ENCODE measurements at places on chromosomes 12 and 14. TPM values are rescaled to one million over a fixed set of nuclear protein-coding genes. Genes with fewer than 3 reads are reported as not detected.

GRCh38 chr12:62718762-62719426 is 216.1 kb downstream of the PPM1H start:
- H3K27me3 ChIP-seq = no peaks in the 10 kb centered on the region
- no peak overlapping the region for H3K4me3 ChIP-seq
- no peaks in the 10 kb centered on the region for H3K4me1 ChIP-seq
- H3K36me3 ChIP-seq = no peaks in the 10 kb centered on the region
- H3K27ac ChIP-seq = no peak overlapping the region

GRCh38 chr12:49032679-49033447 is 14.3 kb upstream of the PRKAG1 start:
- no peaks in the 10 kb centered on the region for H3K27me3 ChIP-seq
- no peak for DNase-seq
- H3K4me3 ChIP-seq = no peak overlapping the region

- no peaks in the 10 kb centered on the region for H3K27me3 ChIP-seq
- H3K36me3 ChIP-seq = no peaks in the 10 kb centered on the region
- no peak overlapping the region for H3K4me3 ChIP-seq
- H3K4me1 ChIP-seq = no peaks in the 10 kb centered on the region
- no peak overlapping the region for H3K27ac ChIP-seq
Measured at GRCh38 chr12:89927226-89927698, 218.6 kb upstream of the ATP2B1 start.

GRCh38 chr12:34403706-34404376 is 381.5 kb downstream of the ALG10 start:
- no peaks in the 10 kb centered on the region for H3K36me3 ChIP-seq
- H3K27me3 ChIP-seq = no peaks in the 10 kb centered on the region
- H3K4me1 ChIP-seq = no peaks in the 10 kb centered on the region

GRCh38 chr12:89179983-89180382 is 172.3 kb downstream of the DUSP6 start:
- H3K36me3 ChIP-seq = no peaks in the 10 kb centered on the region
- peak; percentile 82 for DNase-seq
- H3K4me3 ChIP-seq = no peak overlapping the region
- no peaks in the 10 kb centered on the region for H3K27me3 ChIP-seq
- no peaks in the 10 kb centered on the region for H3K4me1 ChIP-seq

- H3K36me3 ChIP-seq = no peaks in the 10 kb centered on the region
- H3K27me3 ChIP-seq = no peaks in the 10 kb centered on the region
- no peak overlapping the region for H3K27ac ChIP-seq
- DNase-seq = no peak
- H3K4me1 ChIP-seq = no peaks in the 10 kb centered on the region
Measured at GRCh38 chr12:28035500-28035899, 63.0 kb upstream of the PTHLH start.

DNA sequence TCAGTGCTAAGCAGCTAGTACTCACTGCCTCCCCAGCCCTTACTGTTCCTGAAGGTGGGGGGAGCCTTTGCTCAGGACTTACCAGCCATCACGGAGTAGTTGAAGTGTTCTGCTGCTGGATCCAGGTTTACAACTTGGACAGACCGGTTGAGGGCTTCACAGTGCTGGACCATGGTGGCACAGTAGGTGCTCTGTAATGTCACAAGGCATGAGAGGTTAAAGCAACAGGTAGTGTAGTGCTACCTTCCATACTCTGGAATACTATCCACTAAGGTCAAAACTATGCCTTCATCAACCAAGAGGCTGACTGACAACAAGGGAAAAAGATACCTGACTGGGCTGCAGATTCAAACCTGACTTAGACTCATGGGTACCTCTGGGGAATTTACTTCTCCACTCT is 3.0 kb downstream of the GPN3 start:
- no peak overlapping the region for H3K27ac ChIP-seq
- H3K36me3 ChIP-seq = no peaks in the 10 kb centered on the region
- H3K27me3 ChIP-seq = no peaks in the 10 kb centered on the region
- H3K4me1 ChIP-seq = no peaks in the 10 kb centered on the region
- DNase-seq = no peak

DNA sequence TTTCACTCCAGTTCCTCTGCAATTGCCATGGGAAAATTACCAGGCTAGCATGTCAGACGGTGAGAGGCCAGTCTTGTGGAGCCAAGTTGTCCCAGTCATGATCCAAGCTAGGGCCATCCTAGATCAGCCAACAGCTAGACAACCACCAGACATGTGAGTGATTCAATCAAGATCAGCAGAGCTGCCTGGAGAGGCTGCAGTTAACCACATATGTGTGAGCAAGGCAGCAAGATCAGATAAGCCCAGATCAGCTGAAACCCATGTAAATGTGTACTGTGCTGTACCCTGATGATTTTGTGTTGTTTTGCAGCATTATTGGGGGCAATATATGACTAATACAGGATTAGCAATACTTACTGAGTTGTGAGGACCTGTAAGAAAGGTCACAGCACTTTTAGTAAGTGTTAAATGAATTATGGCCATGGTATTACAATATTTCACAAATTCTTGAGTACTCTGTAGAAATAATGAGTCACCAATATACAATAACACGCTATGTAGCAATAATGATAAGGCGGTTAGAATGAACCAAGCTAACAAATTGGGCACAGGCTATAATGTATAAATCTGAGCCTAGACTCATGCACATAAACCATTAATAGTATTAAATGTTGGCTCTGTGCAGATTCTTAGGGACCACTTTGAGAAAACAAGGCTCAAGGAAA is 91.4 kb downstream of the SUDS3 start:
- no peak for DNase-seq
- H3K36me3 ChIP-seq = no peaks in the 10 kb centered on the region
- H3K27me3 ChIP-seq = no peaks in the 10 kb centered on the region
- no peaks in the 10 kb centered on the region for H3K4me1 ChIP-seq

DNA sequence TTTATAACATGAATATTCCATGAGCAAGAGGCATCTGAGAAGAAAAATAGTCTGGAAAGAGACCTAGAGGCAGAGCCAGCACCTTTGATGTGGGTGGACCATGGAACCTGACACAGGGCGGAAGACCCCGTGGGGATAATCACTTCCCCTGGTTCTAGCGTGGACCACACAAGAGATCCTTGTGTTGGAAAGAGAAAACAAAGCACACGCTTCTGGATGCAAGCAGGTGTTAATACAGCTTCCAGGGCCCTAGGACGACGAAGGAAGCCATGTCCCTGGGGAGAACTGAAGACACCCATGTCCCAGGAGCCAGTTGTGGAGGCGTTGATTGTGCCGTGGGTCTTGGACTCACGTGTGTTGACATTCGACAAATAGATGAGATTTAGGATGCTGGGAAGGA is 102.9 kb downstream of the ADGRD1 start:
- H3K4me3 ChIP-seq = no peak overlapping the region
- H3K27ac ChIP-seq = no peak overlapping the region
- no peaks in the 10 kb centered on the region for H3K4me1 ChIP-seq
- no peak for DNase-seq
- H3K36me3 ChIP-seq = no peaks in the 10 kb centered on the region

DNA sequence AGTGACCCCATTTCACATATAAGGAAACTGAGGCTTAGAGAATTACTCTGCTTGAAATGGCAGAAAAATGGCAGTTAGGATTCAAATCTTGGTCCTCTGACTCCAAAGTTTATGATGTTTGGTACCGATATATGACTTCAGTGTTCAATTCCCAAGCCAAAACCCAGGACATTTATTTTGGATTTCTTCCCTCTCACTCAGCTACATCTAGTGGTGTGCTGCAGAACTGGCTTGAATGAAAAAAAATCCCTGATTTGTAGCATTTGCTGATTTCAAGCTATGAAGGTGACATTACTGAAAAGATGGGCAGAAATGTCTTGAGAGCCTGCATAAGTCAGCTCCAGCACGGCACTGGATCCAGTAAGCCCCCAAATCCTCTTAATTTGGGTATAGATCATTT is 106.4 kb downstream of the EFCAB11 start:
- no peak overlapping the region for H3K27ac ChIP-seq
- H3K27me3 ChIP-seq = no peaks in the 10 kb centered on the region
- DNase-seq = no peak
- H3K36me3 ChIP-seq = no peaks in the 10 kb centered on the region

GRCh38 chr12:31732926-31733548 is 4.2 kb upstream of the AMN1 start:
- H3K4me3 ChIP-seq = no peak overlapping the region
- DNase-seq = peak; percentile 58
- peak overlapping the region; percentile 78 for H3K27ac ChIP-seq
- H3K4me1 ChIP-seq = no peaks in the 10 kb centered on the region
- H3K36me3 ChIP-seq = no peaks in the 10 kb centered on the region

DNA sequence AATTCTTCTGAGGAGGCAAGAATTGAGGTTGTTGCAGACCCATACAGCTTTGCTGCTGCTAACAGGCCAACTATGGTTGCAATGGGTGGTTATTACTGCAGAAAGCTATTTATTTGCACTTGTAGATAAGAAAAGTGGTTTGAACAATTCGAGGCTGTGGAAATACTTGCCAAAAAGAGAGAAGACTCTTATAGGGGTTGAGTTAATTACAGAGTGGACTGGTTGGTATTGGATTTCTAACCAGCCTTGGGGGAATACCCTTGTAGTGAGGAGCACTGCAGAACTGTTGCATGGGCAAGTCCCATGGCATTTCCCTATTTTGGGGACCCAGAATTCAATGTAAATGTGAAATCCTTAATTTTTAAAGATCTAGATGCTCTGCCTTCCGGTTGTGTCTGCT is 120.5 kb downstream of the KCNMB4 start:
- no peaks in the 10 kb centered on the region for H3K4me1 ChIP-seq
- H3K27ac ChIP-seq = no peak overlapping the region
- H3K36me3 ChIP-seq = no peaks in the 10 kb centered on the region

GRCh38 chr14:100429537-100429936 is 106.4 kb downstream of the SLC25A47 start:
- H3K4me3 ChIP-seq = no peak overlapping the region
- no peaks in the 10 kb centered on the region for H3K4me1 ChIP-seq
- no peak overlapping the region for H3K27ac ChIP-seq
- no peaks in the 10 kb centered on the region for H3K27me3 ChIP-seq
- DNase-seq = no peak
- H3K36me3 ChIP-seq = no peaks in the 10 kb centered on the region

DNA sequence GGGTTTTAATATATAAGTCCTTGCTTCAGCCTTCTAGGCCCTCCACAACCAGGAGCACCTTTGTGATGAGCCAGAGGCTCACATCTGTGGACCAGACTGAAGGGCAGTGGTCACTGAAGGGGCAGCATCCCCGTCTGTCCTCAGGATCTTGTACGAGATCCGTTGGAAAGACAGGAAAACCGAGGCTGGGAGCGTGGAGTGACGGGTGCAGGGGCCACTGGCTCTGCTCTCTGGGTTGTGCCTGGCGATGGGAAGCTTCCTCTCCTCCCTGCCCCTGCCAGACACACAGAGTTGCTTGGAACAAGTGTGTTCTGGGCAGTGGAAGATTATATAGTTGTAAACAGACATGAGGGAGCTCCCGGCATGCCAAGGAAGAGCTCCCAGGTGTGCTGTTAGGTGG is 48.0 kb downstream of the AACS start:
- no peaks in the 10 kb centered on the region for H3K36me3 ChIP-seq
- H3K4me3 ChIP-seq = no peak overlapping the region
- H3K27me3 ChIP-seq = no peaks in the 10 kb centered on the region
- H3K27ac ChIP-seq = no peak overlapping the region
- no peak for DNase-seq

DNA sequence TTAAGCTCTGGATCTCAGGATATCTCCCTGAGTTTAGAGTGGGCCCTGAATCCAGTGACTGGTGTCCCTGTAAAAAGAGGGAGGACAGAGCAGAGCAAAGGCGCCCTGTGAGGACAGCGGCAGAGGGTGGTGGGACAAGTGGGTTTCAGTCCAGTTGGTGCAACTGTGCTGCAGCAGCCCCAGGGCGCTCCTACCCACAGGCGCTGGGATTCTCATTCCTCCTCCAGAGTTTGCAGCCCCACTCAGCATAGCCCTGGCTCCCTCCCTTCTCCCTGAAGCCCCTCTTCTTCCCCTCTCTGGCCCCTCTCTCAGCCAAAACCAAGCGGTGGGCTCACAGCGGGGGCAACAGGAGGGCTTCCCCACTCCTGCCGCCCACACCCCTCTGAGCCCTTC is 1.6 kb downstream of the TMEM179 start:
- H3K36me3 ChIP-seq = no peaks in the 10 kb centered on the region
- no peak overlapping the region for H3K27ac ChIP-seq
- H3K27me3 ChIP-seq = peaks cover 13% of the 10 kb centered on the region

GRCh38 chr12:132219323-132219722 is 75.1 kb downstream of the NOC4L start:
- no peak for DNase-seq
- H3K4me1 ChIP-seq = no peaks in the 10 kb centered on the region
- H3K4me3 ChIP-seq = no peak overlapping the region
- H3K36me3 ChIP-seq = no peaks in the 10 kb centered on the region
- H3K27ac ChIP-seq = no peak overlapping the region
- peaks cover 3% of the 10 kb centered on the region for H3K27me3 ChIP-seq

DNA sequence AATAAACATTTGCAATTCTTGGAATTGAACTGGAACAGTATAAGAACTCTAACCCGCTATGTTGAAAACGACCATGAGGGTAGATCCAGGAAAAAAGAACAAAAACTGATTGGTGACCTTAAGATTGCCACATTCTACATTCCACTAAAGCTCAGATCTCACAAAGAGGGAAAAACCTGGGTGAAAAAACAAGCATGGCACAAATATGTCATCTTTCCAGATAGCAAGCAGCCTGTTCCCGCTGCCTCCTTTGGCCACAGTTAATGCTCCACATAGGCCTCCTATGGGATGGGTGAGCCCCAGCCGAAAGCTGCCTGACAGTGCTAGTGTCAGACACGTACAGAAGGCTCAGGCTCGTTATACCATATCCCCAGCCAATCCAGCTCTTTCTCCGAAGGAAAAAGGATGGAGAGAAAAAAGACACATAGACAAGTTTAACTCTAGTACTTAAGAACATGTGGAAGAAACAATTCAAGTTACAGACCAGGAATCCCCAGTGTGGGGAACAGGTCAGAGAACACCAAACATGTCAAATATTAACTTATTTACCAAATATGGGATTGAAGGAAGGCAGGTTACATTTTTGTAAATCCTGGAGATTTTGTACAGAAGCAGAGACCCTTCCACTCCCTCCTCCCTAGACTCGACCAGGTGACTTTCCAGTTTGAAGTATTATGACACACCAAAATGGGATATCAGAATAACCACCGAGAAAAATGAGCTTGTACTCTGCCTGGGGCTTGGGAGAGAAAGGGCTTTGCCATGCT is 14.7 kb downstream of the LETMD1 start:
- no peak overlapping the region for H3K4me3 ChIP-seq
- no peak for DNase-seq
- H3K36me3 ChIP-seq = no peaks in the 10 kb centered on the region
- H3K27ac ChIP-seq = no peak overlapping the region
- no peaks in the 10 kb centered on the region for H3K4me1 ChIP-seq

The HNRNPC gene
- total RNA-seq = 411 TPM

The RNASE3 gene
- total RNA-seq = not detected

The MMP19 gene
- total RNA-seq = 2.6 TPM

The FAM181A gene
- not detected for total RNA-seq

The STXBP6 gene
- 32.3 TPM for total RNA-seq

The BATF gene
- 3.1 TPM for total RNA-seq

The ATP2B1 gene
- total RNA-seq = 80.3 TPM

The RPGRIP1 gene
- total RNA-seq = 6.8 TPM

The DHH gene
- 114 TPM for total RNA-seq

The CLEC2B gene
- 4.1 TPM for total RNA-seq

The KRT71 gene
- total RNA-seq = not detected

The SSTR1 gene
- total RNA-seq = 0.80 TPM

The BEST3 gene
- 2.1 TPM for total RNA-seq
